ENCODE measurements at places on chromosomes 12 and 14. TPM values are rescaled to one million over a fixed set of nuclear protein-coding genes. Genes with fewer than 3 reads are reported as not detected.

The GALNT9 gene
- not detected for total RNA-seq

- H3K36me3 ChIP-seq: no peaks in the 10 kb centered on the region
- H3K4me1 ChIP-seq: no peaks in the 10 kb centered on the region
- no peak for DNase-seq
- no peak overlapping the region for H3K4me3 ChIP-seq
- no peak overlapping the region for H3K27ac ChIP-seq
- 0 out of 2 replicates have a peak, but pooled peaks cover 3% of the 10 kb centered on the region for H3K27me3 ChIP-seq
These were observed 505.2 kb downstream of the BCL11B start for GRCh38 chr14:98766818-98767217.

GRCh38 chr12:71155225-71155624 is 2.6 kb downstream of the TSPAN8 start:
- no peak overlapping the region for H3K27ac ChIP-seq
- peaks cover 45% of the 10 kb centered on the region for H3K4me1 ChIP-seq
- H3K27me3 ChIP-seq: no peaks in the 10 kb centered on the region
- H3K4me3 ChIP-seq: no peak overlapping the region
- no peak for DNase-seq

The KRT2 gene
- total RNA-seq: 0.23 TPM

GRCh38 chr12:124480469-124481256 is 86.7 kb downstream of the NCOR2 start:
- H3K4me3 ChIP-seq: peak overlapping the region; percentile 44
- peak; percentile 87 for DNase-seq
- H3K27ac ChIP-seq: peak overlapping the region; percentile 50
- peaks cover 13% of the 10 kb centered on the region for H3K36me3 ChIP-seq

- DNase-seq: no peak
- H3K27me3 ChIP-seq: no peaks in the 10 kb centered on the region
- peaks cover 31% of the 10 kb centered on the region for H3K4me1 ChIP-seq
- no peak overlapping the region for H3K4me3 ChIP-seq
These were observed 49.8 kb downstream of the CDC42BPB start for GRCh38 chr14:103007555-103007954.

The CLMN gene
- 3.5 TPM for total RNA-seq

The OR10A7 gene
- total RNA-seq: not detected

GRCh38 chr12:48940181-48940580 is 14.9 kb upstream of the FKBP11 start:
- H3K4me1 ChIP-seq: no peaks in the 10 kb centered on the region
- H3K27ac ChIP-seq: no peak overlapping the region
- no peak for DNase-seq
- H3K36me3 ChIP-seq: peaks cover 40% of the 10 kb centered on the region
- H3K4me3 ChIP-seq: no peak overlapping the region

DNA sequence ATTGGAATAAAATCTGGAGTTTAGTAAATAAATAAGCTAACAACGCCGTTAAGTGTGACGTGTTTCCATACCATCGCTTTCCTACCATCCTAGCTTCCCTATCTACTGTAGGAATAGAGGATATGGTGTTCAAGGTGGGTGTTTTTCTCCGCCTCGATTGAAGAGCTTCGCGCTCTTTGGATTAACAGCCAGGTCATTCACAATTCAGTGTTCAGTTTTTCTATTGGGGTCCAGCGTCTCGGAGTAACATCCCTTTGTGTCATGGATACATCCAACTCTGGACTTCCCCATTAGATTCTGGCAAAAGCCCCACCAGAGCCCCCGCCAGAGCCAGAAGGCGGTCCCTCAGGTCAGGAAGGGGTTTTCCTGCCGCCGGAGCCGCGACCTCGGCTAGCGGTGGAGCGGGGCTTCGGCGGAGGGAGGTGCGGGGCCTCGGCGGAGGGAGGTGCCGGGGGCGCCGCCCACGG is 1.2 kb upstream of the SRGAP1 start:
- no peaks in the 10 kb centered on the region for H3K36me3 ChIP-seq
- no peaks in the 10 kb centered on the region for H3K27me3 ChIP-seq
- H3K4me1 ChIP-seq: peaks cover 9% of the 10 kb centered on the region
- DNase-seq: no peak

The STAC3 gene
- 1.4 TPM for total RNA-seq

DNA sequence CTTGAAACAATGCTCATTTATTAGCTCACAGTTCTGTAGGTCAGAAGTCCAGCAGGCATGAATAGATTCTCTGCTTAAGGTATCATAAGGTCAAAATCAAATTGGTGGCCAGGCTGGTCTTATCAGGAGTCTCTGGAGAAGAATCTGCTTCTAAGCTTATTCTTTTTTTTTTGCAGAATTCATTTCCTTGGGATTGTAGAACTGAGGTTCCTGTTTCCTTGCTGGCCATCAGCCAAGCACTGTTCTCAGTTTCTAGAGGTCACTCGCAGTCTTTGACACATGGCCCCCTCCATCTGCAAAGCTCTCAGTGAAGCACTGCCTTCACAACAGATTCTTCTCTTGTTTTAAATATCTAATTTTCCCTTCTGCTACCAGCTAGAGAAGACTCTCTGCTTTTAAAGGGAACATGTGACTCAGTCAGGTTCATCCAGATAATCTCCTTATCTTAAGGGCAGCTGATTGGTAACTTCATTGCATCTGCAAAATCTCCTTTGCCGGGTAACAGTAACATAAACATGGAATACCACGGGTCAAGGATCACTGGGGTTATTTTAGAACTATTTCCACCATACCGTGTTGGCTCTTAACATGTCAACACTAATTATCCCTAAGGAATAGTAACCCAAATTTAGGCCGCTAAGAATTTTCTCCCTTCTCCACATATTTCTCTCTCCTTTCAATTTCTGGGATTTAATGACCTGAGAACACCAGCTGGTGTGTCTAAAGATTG is 25.3 kb downstream of the RHOJ start:
- no peaks in the 10 kb centered on the region for H3K4me1 ChIP-seq
- H3K27ac ChIP-seq: no peak overlapping the region
- H3K27me3 ChIP-seq: peaks cover 71% of the 10 kb centered on the region
- DNase-seq: no peak

GRCh38 chr14:100640471-100641273 is 53.5 kb upstream of the BEGAIN start:
- no peaks in the 10 kb centered on the region for H3K27me3 ChIP-seq
- no peak overlapping the region for H3K4me3 ChIP-seq
- peaks cover 4% of the 10 kb centered on the region for H3K4me1 ChIP-seq
- no peak overlapping the region for H3K27ac ChIP-seq
- DNase-seq: peak; percentile 19

Data from PC-3 (cell line).